ENCODE measurements at places on chromosomes 4 and X.

DNA sequence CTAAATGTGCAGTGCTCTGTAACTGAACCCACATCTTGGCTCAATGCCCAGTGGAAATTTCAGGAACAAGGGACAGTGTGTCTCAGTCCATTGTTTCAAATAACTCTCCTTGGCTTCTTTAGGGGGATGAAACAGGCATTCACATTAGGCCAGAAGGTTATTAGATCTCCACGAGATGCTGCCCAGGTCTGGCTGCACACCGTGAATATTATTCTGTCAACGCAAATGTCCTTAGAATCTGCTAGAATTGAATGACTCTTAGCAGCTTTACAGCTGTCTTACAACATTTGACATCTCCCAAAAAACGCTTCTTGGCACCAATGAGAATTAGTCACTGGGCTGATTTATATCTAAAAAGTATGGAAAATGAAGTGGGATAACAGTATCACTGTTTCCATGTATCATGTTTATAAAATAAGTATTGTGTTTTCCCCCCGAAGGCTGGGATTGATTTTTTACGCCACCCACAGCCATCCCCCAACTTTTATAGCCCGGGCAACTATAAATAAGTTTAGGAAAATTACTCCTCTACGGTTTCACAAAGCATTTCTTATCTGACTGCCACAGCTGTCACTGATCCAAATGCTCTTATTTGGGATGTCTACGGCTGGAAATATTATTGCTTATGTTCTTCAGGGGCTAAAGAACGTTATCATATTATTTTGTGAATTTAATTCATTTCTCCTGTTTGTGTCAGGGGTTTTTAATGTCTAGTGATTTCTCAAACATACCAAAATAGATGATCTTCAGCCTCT, 559.7 kb upstream of the FAT1 start:
- no peak for DNase-seq

DNA sequence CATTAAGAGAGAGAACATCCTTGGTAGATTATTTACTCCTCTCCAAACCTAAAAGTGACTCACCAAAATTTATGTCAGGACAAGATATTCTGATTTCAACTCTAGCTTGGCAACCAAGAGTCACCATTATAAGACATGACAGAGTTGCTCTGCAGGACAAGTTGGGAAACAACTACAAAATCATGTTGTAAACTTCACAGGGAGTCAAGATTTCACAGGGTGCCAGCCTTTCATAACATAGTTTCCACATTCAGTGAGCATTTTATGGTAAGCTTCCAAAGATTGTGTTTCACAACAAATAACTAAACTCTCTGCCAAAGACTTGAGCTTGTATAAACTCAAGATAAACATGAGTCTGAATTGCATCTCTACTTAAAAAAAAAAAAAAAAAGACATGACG, 121.0 kb upstream of the DIAPH2 start:
- DNase-seq = no peak

- DNase-seq = no peak
Measured at GRCh38 chr4:148735432-148736155, 293.4 kb upstream of the NR3C2 start.

GRCh38 chrX:105463473-105463872, 243.0 kb upstream of the TEX13A start:
- no peak for DNase-seq

DNA sequence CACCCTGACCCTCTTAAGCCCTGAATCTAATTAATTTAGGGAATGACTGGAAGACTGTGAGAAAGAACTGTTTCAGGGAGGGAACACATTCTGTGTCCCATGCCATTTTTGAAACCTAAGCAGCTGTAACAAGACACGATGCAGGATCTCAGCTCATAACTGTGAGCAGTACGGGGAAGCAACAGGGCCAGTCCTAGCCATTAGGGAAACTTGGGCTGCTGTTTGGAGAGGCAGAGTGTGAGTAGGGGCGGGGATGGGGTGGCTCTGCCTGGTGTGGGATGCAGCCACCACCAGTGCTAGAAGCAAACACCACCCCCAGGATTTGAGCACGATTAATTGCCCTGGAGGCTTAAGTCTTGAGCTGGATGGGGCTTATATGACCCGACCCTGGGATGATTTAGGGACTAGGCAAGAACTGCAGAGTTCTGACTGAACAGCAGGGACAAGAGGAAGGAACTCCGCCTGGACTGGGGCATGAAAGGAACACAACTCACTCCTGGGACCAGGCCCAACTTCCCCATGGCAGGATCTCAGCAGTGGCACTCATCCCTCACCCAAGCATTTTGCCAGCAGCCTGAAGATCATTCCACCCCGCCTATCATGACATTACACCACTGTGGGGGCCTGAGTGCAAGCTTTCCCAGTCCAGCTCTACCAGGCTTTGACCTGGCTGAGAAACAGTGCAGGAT, 43.1 kb downstream of the ATRX start:
- no peak for DNase-seq

Measured in stimulated activated CD4-positive, alpha-beta T cell treated with anti-CD3 and anti-CD28 coated beads, Interleukin-2, amount 100 ng/mL, for 4 hours (primary cell).